ENCODE measurements at places on chromosomes 3 and 15.

GRCh38 chr3:8573342-8573926 lies 71.2 kb downstream of the SSUH2 start:
- no peak for DNase-seq

- DNase-seq, result no peak
Measured at GRCh38 chr15:62896380-62896866, 146.1 kb upstream of the TPM1 start.

DNA sequence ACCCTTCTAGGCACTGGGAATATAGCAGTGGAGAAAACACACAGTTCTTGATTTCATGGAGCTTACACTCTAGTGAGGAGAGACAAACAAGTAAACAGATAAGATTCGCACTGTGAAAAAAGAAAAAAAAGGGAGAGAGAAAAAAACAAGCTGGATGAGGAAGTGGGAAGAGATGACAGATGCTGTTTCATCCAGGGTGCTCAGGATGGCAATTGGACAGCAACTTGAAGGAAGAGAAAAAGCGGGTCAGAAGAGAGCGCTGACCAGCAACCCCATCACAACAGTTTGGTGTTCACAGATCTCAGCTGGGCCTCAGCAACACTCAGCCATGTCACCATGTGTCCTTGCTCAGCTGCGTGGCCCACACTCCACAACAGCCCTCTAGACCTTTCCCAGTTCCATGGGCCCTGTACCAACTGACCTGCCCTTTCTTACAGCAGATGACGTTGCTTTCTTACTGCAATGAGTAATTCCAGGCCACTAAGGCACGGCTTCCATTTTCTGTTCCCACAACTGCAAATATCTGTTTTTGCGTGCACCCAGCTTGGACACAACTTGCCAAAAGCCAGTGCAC lies 230.8 kb downstream of the MEX3B start:
- DNase-seq, result no peak

GRCh38 chr3:181431748-181432147 lies 280.0 kb upstream of the SOX2 start:
- no peak for DNase-seq

- no peak for DNase-seq
Measured at GRCh38 chr15:76344893-76345582, 8.5 kb downstream of the ISL2 start.

DNA sequence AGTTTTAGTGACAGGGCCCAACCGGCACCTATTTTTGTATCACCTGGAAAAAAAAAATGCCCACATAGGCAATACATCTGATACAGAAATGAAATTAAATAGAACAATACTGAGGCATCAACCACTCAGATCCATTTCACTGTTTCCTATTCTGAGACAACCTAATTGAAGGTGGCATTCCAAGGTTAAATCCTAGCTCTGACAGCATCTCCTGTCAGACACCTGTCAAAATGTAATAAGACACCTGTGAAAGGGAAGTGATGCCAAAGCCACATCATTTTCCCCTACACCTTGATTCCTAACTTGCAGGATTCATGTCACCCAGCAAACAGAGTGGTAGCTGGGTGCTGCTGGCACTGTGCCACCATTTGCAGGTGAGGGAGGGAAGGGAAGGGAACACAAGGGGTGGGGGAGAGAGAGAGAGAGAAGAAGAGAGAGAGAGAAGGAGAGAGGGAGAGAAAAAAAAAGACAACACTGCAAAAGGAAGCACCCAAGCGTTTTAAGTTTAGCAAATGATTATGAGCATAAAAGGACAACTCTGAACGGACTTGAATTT lies 1044.6 kb upstream of the CFAP20DC start:
- no peak for DNase-seq

- DNase-seq, result no peak
Measured at GRCh38 chr15:28885128-28885629, 595 bp upstream of the APBA2 start.

DNA sequence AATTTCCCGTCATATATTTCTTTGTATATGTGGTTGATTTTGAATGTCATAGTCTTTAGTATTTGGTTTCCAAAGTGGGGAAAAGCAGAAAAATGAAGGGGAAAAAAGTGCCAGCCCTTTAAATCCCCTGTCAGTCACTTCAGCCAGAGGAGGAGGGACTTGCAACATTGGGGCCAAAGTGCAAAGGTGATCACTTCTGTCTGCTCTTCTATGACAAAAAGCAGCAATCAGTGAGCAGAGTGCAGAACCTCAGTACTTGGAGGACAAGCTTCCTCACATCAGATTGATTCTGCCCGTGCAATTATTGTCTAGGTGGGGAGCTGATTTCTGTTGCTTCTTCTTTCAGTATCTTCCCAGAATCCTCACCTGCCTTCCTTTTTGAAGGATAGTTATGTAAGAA lies 60.0 kb downstream of the STT3B start:
- no peak for DNase-seq

- peak; percentile 52 for DNase-seq
Measured at GRCh38 chr15:28123408-28124023, 24.4 kb upstream of the OCA2 start.

DNA sequence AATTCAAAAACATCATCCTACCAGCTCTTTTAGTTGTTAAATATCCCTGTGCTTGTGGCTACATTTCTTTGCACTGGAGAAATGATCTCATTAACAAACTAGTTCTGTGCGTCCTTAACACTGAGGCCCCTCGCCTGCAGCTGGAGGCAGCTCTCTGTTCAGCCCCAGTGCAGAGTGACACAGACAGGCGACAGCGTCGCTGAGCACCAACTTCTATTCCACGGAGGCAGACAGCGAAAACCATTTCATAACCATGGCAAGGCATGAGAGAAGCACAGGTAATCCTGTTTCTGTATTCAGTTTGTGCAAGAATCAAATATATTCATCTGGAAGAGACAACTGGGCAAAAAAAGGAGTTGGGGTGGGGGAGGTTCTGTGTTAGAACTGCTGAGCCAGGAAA lies 530.7 kb downstream of the ZIC1 start:
- DNase-seq, result no peak

GRCh38 chr3:143424874-143425273 lies 305.3 kb downstream of the CHST2 start:
- no peak for DNase-seq

DNA sequence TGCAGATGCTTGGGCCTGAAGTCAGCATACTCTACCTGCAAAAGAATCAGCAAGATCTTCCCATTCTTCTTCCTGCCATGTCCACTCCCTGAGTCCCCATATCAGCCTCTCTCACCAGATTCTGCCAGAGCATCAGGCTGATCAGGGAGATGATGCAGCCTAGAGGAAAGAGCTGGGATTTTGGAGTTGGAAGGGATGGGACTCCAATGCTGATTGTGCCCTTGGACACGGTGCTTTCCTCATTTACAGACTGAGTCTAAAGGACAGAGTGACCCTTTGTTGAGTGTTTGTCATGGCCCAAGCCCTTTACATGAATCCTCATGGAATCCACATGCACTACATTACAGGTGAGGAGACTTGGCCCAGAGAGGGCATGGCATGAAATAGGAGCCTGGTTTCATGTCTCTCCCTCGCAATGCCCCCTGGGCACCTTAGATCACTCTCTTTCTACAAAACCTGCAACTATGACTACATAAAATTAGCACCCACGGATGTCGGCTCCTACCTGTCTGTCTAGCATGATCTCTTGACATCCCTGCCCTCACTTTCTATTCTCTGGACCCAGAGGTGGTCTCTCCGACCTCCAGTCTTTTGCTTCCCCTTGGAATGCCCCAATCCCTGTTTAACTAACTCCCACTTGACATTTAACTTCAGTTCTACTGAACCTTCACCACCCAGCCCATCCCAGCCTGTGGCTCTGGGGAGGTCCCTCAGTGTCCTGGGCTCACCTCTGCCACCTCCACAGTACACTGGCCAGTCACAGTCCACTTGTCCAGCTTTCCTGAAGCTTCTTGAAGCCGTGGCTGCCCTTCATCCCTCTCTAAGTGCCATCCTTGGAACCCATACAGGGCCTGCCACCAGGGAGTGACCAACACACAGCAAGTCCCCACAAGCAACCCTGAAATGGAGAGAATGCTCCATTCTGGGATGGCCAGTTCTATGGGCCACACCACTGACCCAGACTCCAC lies 173.5 kb downstream of the ABHD5 start:
- no peak for DNase-seq

DNA sequence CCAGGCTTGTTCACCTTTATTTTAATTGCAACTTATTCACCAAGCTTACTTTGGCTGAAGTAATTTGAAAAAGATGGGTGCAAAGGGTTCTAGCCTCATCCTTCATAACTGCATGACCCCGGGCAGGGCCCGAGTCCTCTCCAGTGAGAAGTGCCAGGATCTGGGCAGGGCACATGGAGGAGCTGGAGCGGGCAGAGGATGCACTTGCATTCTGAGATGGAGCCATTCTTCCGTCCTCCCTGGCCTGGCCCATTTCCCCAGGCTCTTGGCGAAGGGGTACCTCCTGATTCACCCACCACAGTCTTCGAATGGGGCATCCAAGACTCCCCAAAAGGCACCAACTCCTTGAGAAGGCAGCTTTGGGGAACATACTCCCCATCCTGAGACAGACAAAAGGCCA lies 22.5 kb upstream of the PLXND1 start:
- DNase-seq, result no peak

DNA sequence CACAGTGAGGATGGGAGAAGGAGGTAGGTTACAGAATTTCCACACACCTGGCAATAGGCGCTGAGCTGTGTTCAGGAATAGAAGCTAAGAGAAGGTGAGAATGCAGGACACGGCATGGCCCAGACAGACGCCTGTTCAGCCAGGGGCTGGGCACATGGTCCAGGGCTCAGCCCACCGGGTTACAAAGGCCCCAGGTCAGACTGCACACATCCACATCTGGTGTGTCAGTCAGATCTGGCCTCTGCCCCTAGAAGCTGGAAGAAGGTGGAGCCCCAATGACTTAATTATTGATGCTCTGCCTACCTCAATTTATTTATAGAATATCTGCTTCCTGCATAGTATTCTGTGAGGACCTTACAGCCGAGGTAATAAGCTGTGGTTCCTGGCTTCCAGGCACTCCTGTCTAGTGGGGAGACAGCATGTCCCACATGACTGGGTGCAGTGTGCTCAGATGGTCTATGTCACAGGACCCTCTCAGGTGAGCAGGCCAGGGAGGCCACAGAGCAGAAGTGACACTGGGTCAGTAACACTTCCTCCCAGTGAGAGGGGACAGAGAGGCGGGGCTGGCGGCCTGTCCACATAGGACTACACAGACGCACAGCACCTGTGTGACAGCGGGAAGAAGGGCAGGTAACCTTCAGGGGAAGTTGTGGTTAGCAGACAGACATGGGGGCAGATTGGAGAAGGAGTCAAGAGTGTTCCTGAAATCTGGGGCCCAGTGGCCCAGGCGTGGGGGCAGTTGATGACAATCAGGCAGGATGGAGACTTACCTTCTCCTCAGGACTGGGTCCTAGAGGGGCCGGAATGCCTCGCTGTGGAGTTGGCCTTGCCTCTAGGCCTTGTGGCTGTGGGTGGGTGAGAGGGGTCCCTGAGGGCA lies 38.6 kb upstream of the PLXNA1 start:
- no peak for DNase-seq

GRCh38 chr3:194738254-194739093 lies 52.8 kb downstream of the FAM43A start:
- no peak for DNase-seq

GRCh38 chr3:189586941-189587663 lies 44.1 kb upstream of the TP63 start:
- no peak for DNase-seq

GRCh38 chr15:95884276-95884675 lies 446.2 kb upstream of the NR2F2 start:
- DNase-seq, result no peak

GRCh38 chr15:31577108-31577507 lies 250.5 kb downstream of the KLF13 start:
- no peak for DNase-seq

GRCh38 chr3:182905623-182906022 lies 74.7 kb downstream of the DCUN1D1 start:
- no peak for DNase-seq

DNA sequence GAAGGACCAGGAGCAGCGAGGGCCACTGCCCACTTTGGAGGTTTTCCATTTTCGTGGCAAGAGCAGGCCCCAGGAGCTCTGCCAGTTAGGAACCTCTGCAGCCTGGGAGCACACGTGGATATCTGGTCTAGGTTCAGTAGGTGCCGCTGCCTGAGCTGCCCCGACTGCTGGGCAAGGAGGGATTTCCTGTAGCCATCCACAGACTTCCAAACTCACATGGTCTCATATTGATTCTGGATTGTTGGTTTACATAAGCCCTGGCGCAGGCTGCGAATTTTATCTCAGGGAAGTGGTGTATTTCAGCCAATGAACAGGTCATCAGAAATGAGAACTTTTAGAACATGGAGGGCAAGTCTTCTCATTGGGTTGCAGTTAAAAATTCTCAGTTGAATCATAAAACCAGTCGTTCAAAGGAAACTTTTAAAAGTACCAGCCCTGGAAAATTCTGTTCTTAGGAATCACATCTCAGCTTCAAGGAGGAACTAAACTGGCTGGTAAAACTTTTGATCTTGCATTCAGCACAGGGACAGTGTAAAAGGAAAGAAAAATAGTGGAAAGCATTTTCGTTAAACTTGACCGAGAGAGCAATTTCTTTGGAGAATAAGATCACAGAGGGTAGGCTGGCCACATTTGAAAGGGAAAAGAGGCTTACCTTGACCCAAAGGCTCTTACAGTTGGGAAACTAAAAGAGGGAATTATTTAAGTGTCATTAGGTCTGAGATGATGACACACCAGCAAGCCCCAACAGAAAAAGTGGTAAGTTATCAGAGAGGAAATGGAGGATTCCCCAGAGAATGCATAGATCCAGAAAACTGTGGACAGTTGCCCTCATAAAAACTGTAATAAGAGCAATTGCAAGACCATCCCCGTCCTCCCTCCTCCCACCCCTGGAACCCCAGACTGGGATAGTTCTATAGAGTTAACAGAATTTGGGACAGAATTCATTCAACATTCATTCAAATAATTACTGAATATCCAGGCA lies 6.4 kb upstream of the RTP3 start:
- DNase-seq, result no peak

- DNase-seq, result no peak
Measured at GRCh38 chr3:166864473-166865467, 515.3 kb downstream of the ZBBX start.

DNA sequence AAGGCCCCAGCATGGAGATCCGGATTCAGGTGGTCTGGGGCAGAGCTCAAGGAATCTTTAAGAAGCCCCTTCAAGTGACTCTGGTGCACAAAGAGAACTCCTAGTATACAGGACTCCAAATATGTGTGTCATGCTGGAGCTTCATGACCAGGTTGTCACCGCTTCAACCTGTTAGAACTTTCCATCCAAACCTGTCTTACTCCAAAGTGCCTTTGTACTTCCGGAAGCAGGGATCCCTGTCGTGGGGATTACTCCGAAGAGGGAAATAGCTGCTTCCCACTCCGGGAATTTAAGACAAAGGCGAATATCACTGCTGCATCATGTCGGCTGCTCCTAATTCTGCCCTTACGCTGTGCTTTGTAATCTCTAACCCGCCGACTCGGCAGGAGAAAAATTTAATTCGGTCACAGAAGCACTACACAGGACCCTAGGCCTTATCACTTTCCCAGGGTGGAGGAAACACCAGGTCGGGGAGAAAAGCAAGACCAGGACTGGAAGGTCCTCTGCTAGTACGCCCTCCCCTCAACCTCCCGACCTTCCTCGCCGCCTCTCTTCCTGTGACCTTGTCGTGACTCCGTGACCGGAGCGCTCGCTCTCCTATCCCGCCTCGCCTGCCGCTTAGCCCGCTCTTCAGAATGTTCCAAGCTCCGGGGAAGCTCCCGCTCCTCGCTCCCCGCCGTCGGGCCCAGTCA lies 730 bp downstream of the HIGD1A start:
- peak; percentile 36 for DNase-seq

GRCh38 chr3:32508711-32509110 lies 6.1 kb upstream of the CMTM6 start:
- no peak for DNase-seq
